ENCODE measurements at places on chromosomes 7 and 10.
A peak's percentile ranks its signal among the peaks of the same experiment; 100 is the strongest.

DNA sequence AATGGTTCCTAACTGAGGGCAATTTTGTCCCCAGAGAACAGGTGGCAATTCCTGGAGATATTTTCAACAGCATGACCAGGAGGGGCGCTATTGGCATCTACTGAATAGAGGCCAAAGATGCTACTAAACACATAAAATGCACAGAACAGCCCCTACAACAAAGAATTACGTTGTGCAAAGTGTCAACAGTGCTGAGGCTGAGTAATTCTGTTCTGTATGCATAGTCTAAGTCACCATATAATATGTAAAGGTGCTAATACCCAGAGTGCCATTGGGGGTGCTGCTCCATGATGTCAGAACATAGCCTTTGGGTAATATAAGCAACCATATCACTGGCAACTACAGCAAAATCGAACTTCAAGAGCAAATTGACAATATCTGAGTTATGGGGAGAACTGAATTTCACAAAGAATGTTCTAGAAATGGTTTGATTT lies 213.3 kb upstream of the PHYHIPL start:
- no peak for DNase-seq

- no peak for DNase-seq
These were observed 83.4 kb downstream of the ZRANB1 start for GRCh38 chr10:125025341-125025740.

DNA sequence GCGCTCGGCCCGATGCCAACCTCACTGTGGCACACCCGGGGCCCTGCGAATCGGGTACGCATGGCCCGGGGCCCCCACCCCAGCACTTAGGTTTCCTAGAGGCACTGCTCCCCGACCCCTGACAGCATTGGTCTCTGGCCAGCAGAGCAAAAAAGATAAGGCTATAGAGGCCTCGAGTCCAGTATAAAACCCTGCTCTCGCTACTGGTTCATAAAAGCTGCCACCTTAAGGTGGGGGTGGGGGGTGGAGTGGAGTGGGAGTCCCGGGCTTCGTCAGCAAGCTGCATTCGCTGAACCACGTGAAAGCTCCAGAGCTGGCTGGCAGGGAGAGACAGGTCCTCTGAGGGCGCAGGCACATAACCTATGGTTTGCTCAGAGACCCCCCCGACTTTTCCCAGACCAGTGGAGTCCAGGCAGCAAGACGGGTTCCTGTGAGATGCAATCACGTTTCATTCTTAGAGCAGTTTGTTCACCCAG lies 1.3 kb downstream of the KAZALD1 start:
- no peak for DNase-seq

GRCh38 chr10:85433248-85433647 lies 933.3 kb downstream of the GRID1 start:
- no peak for DNase-seq

GRCh38 chr7:105352018-105352612 lies 36.6 kb downstream of the SRPK2 start:
- peak; percentile 93 for DNase-seq

- no peak for DNase-seq
These were observed 33.4 kb upstream of the PFKP start for GRCh38 chr10:3033925-3034324.

Data from lower leg skin (tissue), 4 donors.